Stimulated activated CD8-positive, alpha-beta memory T cell treated with anti-CD3 and anti-CD28 coated beads, Interleukin-4, amount 100 ng/mL, for 4 hours (primary cell): ENCODE measurements at places on chromosomes 12 and 14.

GRCh38 chr14:31880935-31881334 lies 196.2 kb upstream of the ARHGAP5 start:
- no peak for DNase-seq

GRCh38 chr12:65535946-65536345 lies 257.5 kb downstream of the MSRB3 start:
- no peak for DNase-seq

- DNase-seq = no peak
These were observed 20.6 kb upstream of the EML1 start for GRCh38 chr14:99772371-99773283.

GRCh38 chr12:110102255-110102654 lies 21.9 kb upstream of the IFT81 start:
- no peak for DNase-seq

GRCh38 chr12:98418357-98419075 lies 96.9 kb upstream of the TMPO start:
- no peak for DNase-seq

- DNase-seq = no peak
These were observed 119.6 kb downstream of the KCNMB4 start for GRCh38 chr12:70485704-70486103.

DNA sequence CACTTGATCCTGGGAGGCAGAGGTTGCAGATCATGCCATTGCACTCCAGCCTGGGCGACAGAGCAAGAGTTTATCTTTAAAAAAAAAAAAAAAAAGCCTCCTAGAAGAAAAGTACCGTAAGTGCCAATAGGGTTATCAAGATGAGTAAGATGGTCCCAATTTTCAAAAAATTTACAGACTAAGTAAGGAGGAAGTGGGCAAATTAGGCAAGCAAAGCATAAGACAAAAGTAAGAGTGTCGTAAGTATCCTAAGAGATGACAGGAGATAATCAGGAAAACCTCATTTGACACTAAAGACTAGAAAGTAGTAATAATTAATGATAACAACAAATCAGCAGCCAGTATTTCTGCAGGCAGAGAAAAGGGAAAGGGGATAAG lies 12.2 kb downstream of the PYM1 start:
- DNase-seq = no peak

GRCh38 chr12:40054555-40055227 lies 51.2 kb downstream of the SLC2A13 start:
- no peak for DNase-seq

DNA sequence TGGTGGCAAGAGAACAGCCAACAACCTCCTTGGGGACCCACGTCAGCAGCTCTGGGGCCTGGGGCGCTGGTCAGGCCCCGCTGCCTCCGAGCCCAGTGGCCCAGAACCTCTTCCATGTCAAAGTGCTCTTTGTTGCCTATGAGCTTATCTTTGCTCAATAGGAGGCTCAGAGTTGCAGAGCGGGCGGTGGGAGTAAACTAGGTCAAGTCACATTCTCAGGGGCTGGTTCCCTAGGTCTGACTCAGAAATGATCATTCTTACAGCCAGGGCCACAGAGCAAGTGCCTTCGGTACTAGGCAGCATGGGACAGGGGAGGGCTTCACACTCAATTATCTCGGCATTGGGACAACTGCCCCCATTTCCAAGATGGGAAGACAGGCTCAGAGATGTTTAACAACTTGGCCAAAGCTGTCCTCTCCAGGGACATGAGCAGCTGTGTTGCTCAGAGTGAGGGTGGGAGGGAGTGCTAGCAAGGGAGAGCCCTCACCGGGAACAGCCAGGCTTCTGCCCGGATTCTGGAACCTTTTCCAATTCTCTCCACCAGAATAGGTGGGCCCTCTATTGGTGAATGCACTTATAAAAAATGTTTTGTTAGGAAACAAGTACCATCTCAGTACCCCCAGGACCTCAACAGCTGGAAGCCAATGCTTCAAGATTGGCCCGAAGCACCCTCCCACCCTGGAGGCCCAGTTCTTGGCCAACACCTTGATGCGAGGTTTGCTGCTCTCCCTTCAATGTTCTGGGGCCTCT lies 11.9 kb downstream of the SLC25A29 start:
- DNase-seq = no peak

- DNase-seq = no peak
These were observed 213.6 kb downstream of the ERC1 start for GRCh38 chr12:1204581-1205121.

DNA sequence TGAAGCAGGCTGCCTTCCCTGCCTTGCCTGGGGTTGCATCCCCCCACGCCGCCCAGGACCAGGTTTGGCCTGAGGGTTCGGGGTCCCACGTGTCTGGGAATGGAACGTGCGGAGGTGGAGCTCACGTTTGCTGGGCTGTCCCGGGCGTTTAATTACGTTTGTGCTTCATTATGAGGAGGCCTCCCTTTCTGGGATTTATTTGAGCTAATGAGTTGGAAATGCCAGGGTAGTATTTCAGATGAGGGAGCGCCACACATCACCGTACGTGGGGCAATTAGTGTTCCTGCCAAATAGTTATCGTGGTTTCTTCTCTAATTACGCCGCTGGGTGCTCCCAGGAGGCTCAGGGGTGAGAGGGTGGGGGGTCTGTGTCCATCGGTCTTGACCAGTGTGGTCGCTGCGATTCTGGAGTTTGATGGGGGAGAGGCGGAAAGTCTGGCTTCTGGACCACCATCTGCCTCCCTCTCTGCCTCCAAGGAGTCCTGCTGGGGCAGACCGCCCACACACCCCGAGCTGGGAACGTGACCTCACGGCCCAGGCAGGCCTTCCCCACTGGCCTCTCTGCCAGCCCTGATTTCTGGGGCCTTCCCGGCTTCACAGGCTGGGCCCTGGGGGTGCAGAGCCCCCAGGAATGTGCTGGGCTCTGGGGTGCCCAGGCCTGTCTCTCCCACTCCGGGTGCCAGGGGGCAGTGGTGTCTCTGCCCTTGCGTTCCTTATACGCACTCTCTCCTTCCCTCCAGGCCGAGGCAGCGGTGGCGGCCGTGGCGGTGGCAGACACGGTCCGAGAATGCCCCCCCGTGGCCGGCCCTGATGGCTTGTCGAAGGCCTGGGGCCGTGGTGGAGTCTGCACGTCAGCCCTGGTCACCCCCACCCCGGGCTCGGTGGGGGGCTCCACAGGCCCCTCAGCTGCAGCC lies 18.9 kb downstream of the KIF26A start:
- no peak for DNase-seq

DNA sequence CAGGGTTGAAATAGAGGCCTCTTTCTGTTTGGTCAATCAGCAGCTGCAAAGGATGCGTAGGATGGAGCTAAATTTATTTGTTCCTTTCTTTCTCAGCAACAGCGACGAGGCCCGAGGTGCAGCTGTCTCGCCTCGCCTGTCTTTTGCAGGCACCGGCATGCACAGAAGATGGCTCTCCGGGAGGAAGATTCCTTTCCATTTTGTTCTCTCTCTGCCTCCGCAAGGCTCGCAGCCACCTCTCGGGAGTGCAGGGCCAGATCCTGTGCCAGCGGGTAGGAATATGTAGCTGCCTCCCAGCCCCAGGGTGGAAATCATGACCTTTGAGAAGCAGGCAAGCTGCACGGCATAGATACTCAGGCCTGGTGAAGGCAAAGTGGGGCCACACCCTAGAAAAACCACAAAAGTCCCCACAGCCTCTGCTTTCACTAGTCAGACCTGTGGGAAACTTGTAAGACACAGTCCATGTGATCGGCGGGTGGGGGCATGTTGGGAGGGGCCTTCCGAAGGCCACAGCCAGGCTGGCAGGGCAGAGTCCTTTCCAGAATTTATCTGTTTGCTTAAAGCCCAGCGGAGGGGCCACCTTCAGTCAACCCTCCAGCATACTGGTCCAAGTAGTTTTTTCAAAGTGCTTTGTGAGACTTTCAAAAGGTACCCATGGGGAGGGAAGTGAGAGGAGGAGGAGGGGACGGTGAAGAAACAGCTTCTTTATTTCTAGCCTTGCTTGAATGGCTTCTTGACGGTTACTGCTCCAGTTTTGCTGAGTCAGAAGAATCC lies at the start of gene MAP1LC3B2:
MAP1LC3B2 (plus strand) TSS at position 220 of the 774 bp plus-strand sequence. CDS start 16,562 bp downstream, outside the sequence.
- DNase-seq = peak; percentile 43

DNA sequence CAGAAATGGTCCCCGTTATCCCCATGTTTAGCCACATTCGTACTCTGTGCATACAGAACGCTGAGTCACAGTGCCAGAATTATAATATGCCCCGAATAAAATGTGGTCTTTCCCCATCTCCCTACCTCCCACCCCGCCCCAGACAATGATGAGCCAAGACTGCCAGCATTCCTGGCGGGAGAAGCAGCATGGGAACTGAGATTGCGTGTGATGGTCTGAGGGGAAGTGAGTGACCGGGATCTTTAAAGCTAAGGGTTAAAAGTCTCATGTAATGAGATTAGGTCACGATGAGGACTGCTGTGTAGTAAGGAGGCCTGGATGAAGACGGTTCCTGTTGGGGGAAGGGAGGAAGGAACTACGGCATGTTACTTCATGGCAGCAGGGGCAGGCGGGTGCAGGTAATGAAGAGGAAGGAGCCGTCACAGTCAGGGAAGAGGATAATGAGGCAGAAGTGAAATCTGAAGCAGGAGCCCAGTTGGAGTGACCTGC lies 243.3 kb upstream of the FKBP4 start:
- DNase-seq = no peak

DNA sequence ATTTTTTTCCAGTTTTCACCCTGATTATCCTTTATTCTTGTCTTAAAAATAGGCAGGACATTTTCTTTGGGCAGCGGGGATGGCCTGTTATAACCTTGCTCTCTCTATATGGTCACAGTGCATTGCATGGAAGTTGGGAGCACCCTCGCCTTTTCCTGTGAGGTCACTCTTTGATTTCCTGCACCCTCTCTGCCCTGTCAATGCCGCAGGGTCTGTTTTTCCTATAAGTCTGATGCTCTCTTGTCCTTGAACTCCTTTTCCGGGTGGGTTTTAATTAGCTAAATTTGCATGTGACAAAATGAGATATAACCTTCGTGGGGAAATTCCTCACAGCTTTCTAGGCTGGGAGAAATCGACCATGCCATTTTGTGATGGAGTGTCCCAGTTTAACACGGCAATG lies 194.3 kb downstream of the CACNA1C start:
- no peak for DNase-seq

GRCh38 chr14:40252817-40253447 lies 820.7 kb upstream of the FBXO33 start:
- DNase-seq = no peak

DNA sequence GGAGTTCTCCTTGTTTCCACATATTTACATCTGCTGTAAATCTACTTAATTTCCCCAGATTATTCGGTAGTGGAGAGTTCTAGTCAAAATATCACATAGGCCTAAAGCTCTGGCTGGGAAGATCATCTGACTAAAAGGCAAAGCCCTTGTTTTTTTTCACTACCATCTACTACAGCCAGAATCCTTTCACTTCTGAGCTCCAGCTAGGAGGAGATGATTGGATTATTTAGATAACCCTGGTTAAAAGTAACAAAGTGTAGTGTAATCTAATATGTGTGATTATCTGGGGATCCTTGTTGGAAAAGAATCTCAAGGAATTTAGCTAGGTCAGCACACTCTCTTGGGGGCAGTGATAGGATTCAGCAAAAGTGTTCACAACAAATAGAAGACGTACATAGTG lies 125.4 kb downstream of the DYRK2 start:
- DNase-seq = no peak

GRCh38 chr12:105523164-105524057 lies 192.9 kb downstream of the C12orf75 start:
- no peak for DNase-seq

DNA sequence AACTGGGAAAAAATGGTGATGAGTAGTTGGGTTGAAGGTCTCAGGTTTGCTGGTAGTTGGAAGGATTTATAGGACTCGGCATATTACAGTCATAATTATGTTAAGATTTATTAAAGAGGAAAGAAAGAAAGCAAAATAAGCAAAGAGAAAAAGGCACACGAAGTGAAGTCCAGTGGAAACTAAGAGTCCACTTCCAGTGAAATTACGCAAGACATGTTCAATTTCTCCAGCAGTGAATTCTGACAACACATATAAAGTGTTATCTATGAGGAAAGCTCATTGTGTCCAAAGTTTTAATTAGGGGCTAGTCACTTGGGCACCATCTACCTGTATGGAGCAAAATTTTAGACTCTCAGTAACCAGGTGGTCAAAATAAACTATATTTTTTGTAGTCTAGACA lies 143.3 kb downstream of the CEP128 start:
- no peak for DNase-seq

GRCh38 chr12:122129131-122129530 lies 44.9 kb downstream of the IL31 start:
- DNase-seq = no peak

- DNase-seq = no peak
These were observed 68.2 kb downstream of the KSR2 start for GRCh38 chr12:117900561-117900960.

GRCh38 chr14:46651526-46652144 lies at the start of gene RPL10L:
Gene RPL10L, minus strand, starts transcription at chr14:46651781. Its CDS starts 45 bp downstream, at chr14:46651736.
- no peak for DNase-seq

GRCh38 chr14:48771717-48772116 lies 814.5 kb downstream of the RPS29 start:
- DNase-seq = no peak

- no peak for DNase-seq
These were observed 12.2 kb downstream of the UBR7 start for GRCh38 chr14:93219103-93219726.

- DNase-seq = no peak
These were observed 153.5 kb upstream of the HMGA2 start for GRCh38 chr12:65670775-65671174.

- no peak for DNase-seq
These were observed 32.4 kb upstream of the PPP1R13B start for GRCh38 chr14:103879570-103880347.

- DNase-seq = no peak
These were observed 98.8 kb upstream of the NTF3 start for GRCh38 chr12:5333096-5333495.

DNA sequence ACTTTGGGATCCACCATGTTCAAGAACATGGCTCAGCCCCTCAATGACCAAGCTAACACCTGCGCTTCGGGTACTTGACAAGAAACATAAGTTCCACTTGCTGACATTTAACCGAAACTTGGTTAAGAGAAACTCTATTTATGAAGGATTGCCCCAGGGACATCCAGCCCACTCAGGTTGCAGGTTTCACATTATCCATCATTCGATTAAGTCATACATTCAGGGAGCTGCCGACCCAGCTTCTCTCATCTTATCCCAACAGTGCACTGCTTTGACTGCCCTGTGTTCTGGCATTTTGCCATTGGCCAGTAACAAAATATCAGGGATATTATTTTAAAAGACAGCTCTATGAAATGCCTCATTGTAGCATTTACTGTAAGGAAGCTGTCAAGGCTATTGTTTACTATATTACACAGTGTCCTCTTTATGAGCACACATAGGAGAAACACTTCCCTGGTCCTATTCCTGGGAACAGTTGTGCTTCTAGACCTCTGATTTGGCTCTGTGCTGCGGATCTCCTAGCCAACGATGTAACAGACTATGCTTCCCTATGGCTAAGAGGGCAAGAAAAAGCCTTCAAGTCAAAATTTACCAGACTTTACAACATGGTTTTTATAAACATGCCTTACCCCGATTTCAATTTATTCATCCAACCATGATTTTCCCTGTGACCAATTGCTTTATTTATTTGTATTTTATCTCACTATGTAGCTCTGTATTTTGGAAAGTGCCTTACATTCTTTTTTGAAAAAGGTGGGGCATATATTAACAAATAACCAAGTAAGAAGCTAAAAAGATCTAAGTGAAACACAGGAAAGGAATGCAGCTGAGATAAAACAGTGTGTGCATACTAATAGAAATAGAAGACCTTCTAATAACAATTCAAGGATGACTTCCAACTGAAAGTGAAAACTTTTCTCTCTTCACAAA lies 109.3 kb downstream of the ITPR2 start:
- no peak for DNase-seq

- no peak for DNase-seq
These were observed 2.8 kb upstream of the SP7 start for GRCh38 chr12:53338916-53339315.

- DNase-seq = no peak
These were observed 96.9 kb downstream of the EML5 start for GRCh38 chr14:88695870-88696269.

GRCh38 chr14:53696217-53696965 lies 260.2 kb downstream of the BMP4 start:
- DNase-seq = no peak
